ENCODE measurements at places on chromosomes 13 and 19.
A peak's percentile ranks its signal among the peaks of the same experiment; 100 is the strongest.

DNA sequence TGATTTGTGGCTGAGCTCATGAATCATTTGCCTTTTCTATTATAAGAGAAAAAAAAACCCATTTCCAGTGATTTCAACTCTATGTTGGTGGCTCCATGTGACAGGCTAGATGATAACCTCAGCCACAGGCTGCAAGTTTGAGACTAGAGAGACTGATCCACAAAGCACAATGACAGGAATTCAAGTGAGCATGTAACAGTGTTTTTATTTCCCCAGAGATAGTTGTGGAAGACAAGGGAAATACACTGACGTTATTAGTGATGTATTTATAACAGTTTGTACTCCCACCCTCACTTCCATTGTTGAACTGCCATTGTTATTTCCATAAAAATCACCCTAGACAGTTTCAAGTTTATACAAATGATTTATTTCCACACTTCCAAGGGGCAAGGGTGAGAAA, 27.9 kb upstream of the EDNRB start:
- DNase-seq = no peak

GRCh38 chr13:75415694-75416093, 66.3 kb downstream of the TBC1D4 start:
- no peak for DNase-seq

- no peak for DNase-seq
These were observed 7.5 kb upstream of the GPR183 start for GRCh38 chr13:99314640-99315176.

GRCh38 chr19:13781547-13781946, 7.3 kb downstream of the C19orf53 start:
- peak; percentile 7 for DNase-seq

GRCh38 chr13:101942535-101943157, 459.2 kb downstream of the FGF14 start:
- DNase-seq = no peak

- no peak for DNase-seq
These were observed 30.4 kb upstream of the HMGB1 start for GRCh38 chr13:30496147-30496546.

DNA sequence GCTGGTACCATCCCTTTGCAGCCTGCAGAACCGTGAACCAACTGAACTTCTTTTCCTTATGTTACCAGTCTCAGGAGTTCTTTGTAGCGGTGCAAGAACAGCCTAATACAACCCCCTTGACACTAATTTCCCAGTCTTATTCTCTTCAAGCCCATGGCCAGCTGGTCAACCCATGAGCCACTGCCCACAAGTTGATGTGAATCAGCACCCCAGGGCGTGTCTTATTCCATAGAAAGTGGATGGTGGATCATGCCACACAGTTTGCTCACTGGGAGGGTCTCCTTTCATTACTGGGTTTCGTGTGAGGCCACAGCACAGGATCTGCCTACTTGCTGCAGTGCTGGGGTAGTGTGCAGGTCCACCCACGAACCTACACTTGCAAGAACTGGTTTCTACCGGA, 27.0 kb downstream of the TEX29 start:
- DNase-seq = no peak

DNA sequence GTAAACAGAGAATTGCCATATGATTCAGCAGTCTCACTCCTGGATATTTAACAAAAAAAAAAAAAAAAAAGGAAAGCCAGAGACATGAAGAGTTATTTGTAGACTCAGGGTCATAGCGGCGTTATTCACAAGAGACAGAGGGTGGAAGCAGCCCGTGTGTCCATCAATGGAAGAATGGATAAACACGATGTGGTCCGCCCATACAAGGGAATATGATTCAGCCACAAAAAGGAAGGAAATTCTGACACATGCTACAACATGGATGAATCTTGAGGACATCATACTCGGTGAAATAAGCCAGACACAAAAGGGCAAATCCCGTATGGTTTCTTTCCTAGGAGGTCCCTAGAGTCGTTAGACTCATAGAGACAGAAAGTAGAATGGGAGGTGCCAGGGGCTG, 14.8 kb downstream of the ACSBG2 start:
- DNase-seq = no peak

GRCh38 chr19:54691582-54692297, 29.0 kb downstream of the LILRB4 start:
- no peak for DNase-seq

- no peak for DNase-seq
These were observed 280.3 kb downstream of the POU4F1 start for GRCh38 chr13:78323040-78323439.

DNA sequence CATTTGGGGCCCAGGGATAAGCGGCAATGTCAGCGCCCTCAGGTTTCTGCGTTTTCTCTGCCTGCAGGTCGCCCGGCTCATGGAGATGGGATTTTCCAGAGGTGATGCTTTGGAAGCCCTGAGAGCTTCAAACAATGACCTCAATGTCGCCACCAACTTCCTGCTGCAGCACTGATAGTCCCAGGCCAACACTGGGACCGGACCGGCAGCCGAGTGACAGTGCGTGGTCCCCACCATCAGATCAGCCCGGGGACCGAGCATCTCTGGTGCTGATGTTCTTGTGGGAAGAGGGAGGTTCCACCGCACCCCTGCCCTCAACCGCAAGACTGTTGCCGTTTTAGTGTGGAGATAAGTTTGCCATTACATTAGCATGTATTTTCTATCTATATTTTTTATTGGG, 78.0 kb upstream of the GPR183 start:
- DNase-seq = no peak

- peak; percentile 69 for DNase-seq
These were observed 55.9 kb downstream of the SACS start for GRCh38 chr13:23377579-23377978.

DNA sequence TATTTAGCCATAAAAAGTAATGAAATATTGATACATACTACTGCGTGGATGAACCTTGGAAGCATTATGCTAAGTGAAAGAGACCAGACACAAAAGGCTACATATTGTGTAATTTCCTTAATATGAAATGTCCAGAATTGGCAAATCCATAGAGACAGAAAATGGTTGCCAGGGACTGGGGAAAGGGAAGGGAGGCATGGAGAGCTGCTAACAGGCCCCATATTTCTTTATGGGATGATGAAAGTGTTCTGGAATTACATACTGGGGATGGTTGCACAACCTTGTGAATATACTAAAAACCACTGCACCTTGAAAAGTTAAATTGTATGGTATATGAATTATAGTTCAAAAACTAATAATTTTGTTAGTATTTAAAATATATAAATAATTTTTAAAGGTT, 3.6 kb downstream of the IFT88 start:
- DNase-seq = no peak

- DNase-seq = no peak
These were observed 33.3 kb upstream of the MYCBP2 start for GRCh38 chr13:77360032-77360685.

GRCh38 chr13:113557013-113557412, 27.5 kb upstream of the TFDP1 start:
- DNase-seq = no peak

- DNase-seq = no peak
These were observed 698 bp downstream of the KANK2 start for GRCh38 chr19:11196406-11197287.
